ENCODE measurements at places on chromosomes 5 and 9.

- no peak for DNase-seq
These were observed 272.3 kb downstream of the GLIS3 start for GRCh38 chr9:4027606-4028005.

- DNase-seq: no peak
These were observed 156.6 kb upstream of the DMRT1 start for GRCh38 chr9:684941-685340.

- DNase-seq: no peak
These were observed 240.4 kb upstream of the RAI14 start for GRCh38 chr5:34415559-34416198.

DNA sequence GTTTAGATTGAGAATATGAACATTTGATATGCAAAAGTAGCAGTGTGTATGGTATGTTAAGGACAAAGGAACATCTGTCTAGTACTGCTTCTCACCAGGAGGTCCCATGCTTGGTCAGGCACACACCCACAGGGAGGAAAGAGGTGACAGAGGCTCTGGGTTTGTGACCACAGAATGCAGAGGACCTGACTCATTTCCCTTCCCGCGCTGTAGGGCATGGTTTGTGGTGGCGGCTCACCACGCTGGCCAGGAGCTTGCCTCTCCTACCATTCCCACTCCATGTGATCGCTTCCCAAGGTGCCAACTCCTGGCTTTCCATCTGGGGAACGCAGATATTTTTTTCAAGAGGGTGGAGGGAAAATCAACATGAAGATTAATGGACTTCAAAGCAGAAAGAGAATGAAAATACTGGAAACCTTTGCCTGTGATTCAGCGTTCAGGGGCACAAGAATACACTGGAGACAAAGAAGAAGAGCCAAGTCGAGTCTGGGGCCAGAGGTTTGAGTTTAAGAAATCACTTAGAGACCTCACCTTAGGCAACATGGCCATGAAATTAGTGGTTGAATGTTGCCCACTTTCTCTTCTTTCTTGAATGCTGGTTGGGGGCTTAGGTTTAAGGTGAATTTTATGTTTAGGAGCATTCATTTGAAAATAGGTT is 477.8 kb downstream of the CCDC171 start:
- DNase-seq: peak; percentile 9

- DNase-seq: no peak
These were observed 97.2 kb downstream of the DOCK8 start for GRCh38 chr9:311841-312240.

- DNase-seq: no peak
These were observed 168.2 kb downstream of the DAB2IP start for GRCh38 chr9:121819428-121820231.

GRCh38 chr5:151222054-151222789 is 1.7 kb downstream of the CCDC69 start:
- no peak for DNase-seq

DNA sequence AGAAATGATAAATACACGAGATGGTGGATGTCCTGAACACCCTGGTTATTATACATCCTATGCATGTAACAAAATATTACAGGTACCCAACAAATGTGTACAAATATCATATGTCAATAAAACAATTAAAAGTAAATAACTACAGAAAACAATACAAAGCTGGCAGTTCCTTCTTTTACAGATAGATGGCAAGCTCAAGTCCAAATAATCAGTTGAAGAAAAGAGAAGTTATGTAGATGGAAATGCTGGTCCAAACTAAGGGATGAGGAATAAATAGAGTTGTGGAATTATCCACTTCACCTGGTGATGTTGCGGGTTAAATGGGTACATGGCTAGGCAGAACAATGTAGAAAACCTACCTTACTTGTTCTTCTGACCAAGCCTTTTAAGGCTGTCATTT is 79.4 kb downstream of the PALM2AKAP2 start:
- DNase-seq: no peak

- no peak for DNase-seq
These were observed 4.3 kb upstream of the RNF44 start for GRCh38 chr5:176541338-176542134.

DNA sequence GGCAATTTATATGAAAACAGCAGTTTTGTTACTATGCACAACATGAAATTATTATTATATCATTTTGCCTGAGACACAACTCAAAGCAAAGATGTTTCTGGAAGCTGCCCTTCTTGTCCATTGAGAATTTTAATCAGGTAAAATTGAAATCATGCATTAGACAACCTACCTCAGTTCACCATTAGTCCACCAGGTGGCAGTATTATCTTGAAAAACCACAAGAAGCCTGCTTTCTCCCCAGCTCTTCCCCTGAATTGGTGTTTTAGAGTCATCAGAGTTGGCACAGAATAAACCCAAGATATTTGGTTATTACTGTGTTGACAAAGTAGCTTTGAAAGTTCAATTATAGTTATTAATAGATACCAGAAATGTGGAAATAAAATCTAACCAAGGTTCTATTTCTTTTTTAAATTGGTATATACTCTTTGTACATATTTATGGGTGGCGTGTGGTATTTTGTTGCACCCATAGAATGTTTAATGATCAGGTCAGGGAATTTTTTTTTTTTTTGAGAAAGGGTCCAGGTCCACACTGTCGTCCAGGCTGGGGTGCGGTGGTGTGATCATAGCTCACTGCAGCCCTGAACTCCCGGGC is 25.7 kb downstream of the UTP15 start:
- DNase-seq: peak; percentile 38

DNA sequence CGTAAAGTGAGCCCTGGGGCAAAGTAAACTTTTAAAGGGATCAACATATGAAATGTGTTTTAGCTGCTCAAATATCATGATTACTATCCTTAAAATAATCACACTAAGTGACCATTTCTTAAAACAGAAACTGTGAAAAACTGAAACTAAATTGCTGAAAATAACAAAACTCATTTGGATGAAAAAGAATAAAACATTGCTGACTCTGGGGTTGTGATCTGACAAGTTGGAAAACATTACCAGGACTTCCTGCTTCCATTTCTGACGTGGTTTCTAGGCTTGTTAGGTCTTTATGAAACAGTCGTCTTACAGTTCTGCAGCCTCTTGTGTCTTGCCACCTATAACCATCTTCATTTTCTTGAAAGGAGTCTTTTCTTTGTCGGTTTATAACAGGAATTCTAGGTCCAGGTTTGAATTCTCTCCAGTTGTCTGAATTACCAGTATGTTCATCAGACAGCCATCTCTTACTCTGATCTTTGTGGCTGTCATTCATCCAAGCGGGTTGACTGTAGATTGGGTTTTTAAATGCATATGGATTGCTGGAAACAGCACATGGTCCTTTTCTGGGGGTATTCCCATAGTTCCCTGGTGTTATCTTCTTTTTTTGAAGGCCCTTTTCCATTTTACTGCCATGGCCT is 1.7 kb downstream of the TUT7 start:
- DNase-seq: no peak

- no peak for DNase-seq
These were observed 9.5 kb downstream of the GM2A start for GRCh38 chr5:151262532-151262931.

GRCh38 chr9:129968690-129969485 is 74.1 kb downstream of the FNBP1 start:
- DNase-seq: no peak

GRCh38 chr9:121305269-121305994 is 37.5 kb downstream of the GSN start:
- no peak for DNase-seq
